ENCODE measurements at places on chromosomes 4 and X.

- peak; percentile 25 for DNase-seq
These were observed 73.4 kb upstream of the MAGEB2 start for GRCh38 chrX:30141966-30142365.

DNA sequence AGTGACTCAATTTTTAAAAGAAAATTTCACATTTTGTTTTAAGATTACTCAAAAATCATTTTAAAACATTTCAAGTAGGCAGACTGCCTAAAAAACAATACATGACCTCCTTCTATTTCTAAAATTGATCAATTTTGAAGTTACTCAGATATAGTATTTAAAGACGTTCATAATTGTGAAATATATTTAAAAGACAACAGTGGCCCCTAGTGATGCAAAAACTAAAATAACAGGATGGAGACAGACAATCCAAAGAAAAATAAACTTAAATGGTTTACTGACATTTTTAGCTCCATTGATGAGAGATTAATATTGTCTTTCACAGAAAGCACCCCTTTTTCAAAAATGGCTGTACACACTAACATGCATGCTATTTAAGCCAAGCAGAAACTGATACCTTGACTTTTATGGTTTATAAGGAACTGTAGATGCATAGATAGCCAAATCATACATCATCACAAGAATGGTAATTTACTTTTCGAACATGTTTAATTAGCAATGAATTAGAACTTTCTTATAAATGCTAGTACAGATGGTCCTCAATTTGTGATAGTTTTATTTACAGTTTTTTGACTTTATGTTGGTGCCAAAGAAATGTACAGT lies 69.8 kb upstream of the FAT4 start:
- DNase-seq: no peak

DNA sequence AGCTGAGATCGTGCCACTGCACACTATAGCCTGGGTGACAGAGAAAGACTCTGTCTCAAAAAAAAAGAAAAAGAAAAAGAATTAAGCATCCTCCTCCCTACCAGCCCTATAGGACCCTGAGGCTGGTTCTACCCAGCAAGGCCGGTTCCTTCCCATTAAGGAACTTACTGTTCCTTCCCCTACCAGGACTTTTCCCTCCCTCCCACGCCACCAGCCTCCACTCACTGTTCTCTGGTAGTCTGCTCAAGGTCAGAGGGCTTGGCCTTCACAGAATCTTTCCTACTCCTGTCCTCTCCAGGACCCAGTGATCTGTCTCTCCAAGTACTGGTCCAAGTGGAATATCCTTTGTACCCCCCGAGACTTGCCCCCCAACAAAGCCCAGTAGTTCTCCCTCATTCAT lies 1.4 kb downstream of the GRIPAP1 start:
- DNase-seq: no peak

GRCh38 chrX:75086731-75087195 lies 69.3 kb downstream of the ABCB7 start:
- no peak for DNase-seq

GRCh38 chr4:41122775-41123174 lies 91.6 kb downstream of the APBB2 start:
- DNase-seq: no peak

GRCh38 chr4:26218677-26219605 lies 101.9 kb upstream of the RBPJ start:
- DNase-seq: no peak

- no peak for DNase-seq
These were observed 45.3 kb upstream of the ZMAT1 start for GRCh38 chrX:101977106-101977505.

GRCh38 chrX:49172280-49172780 lies 632 bp downstream of the PLP2 start:
- peak; percentile 36 for DNase-seq

GRCh38 chr4:1612278-1613098 lies 71.6 kb downstream of the FAM53A start:
- no peak for DNase-seq

GRCh38 chr4:168859888-168860694 lies 150.0 kb downstream of the CBR4 start:
- DNase-seq: peak; percentile 70

DNA sequence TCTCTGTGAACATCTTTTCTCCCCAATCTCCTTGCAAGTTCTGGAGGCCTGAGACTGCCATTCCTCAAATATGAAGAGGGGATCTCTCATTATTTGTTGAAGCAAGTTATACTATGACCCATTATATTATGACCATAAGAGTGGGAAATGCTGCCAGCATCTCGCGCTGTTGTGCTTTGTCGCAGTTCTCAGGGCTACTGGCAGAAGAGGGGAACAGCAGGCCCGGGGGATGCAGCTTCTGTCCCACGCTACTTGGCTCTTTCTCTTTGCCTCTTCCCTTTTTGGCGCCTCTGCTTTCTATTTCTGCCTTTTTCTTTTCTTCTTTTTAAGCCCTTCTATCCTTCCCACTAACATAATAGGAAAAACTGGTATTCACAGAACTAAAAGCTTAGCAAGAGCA lies 64.2 kb downstream of the GEMIN8 start:
- DNase-seq: no peak

DNA sequence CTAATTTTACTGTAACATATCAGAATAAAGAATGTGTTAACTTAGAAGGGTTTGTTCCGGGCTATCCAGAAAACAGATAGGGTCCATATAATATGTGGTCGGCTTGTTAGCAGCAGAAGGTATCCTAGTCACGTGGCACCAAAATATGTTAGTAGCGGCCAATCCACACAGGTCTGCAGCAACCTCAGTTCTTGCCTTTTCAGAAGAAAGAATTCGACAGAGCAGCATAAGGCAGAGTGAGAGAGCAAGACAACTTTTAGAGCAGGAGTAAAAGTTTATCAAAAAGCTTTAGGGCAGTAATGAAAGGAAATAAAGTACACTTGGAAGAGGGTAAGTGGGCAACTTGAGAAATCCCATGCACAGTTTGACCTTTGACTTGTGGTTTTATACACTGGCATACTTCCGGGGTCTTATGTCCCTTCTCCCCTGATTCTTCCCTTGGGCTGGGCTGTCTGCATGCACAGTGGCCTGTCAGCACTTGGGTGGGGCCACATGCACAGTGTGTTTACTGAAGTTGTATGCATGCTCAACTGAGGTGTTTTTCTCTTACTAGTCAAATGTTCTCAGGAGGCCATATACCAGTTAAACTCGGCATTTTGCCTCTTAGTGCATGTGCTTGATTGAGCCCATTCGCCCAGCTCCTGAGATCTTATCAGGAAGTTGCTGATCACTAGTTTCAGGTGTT lies 37.0 kb upstream of the ABCG2 start:
- no peak for DNase-seq

GRCh38 chr4:143377611-143378099 lies 41.0 kb downstream of the GAB1 start:
- DNase-seq: no peak

DNA sequence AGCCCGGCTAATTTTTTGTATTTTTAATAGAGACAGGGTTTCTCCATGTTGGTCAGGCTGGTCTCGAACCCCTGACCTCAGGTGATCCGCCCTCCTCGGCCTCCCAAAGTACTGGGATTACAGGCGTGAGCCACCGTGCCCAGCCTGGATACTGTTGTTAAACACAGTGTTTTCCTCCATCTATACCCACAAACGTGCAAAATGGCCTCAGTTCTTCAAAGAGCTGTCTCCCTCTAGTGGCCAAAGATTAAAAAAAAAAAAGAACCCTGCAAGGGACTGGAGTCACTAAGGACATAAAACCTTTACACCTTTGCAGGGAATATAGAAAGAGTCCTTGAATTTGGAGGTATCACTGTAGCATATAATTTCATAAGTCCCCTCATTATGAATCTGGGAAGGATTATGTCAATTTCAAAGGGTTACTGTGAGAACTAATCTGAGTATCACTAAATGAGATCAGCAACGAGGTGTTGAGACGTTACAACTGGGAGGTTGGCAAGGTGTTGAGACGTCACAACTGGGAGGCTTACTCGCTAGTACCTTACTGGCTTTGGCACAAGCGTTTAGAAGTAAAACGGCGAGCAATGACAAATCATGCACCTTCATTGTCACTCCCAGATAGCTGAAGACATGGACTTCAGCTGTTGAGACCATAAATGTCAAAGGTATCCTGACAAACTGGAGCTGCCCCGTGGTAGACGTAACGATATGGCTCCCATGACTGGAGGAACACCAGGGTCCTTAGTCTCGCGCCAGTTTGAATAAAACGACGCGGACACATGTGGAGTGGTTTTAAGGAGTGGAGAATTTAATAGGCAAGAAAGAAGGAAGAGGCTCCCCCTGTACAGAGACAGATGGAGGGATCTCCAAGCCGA lies 33.4 kb upstream of the ENPP6 start:
- peak; percentile 6 for DNase-seq

All from RCC 7860 (cell line).